Anterior cingulate cortex (tissue), 58 donors: ENCODE measurements at places on chromosomes 7 and 10.

DNA sequence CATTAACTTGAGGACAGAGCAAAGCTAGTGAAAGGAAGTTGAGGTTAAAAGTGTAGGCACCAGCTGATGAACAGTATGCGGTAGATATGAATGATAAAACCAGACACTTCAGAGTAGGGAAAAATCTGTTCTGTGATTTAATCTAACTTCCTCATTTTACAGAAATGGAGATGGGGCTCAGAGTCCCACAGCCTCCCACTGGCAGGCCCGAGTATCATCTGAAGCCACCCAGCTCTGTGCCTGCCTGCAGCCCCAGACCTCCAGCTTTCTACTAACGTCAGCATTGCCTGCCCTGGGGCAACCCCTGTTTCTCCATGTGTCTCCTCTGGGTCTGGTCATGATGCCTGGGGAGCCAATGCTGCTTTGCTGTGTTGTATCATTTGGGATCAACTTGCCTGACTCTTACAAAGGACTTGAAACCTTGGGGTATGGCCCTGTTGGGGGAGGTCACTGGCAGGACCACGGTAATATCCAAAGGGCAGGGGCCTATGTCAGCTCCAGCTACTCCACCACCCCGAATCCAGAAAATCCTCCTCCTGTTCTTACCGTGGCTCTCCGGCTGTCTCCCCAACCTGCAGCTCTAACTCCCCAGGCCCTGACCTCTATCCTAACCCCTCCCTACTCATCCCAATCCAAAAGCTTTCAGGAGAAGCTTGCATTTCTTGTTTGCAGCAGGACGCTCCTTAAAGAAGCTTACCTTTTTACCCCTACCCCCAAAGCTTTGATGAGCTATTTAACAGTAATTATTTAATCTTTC lies 56.2 kb upstream of the NPY start:
- DNase-seq = no peak

GRCh38 chr10:127612-128432 lies 7.4 kb upstream of the ZMYND11 start:
- no peak for DNase-seq

GRCh38 chr10:89100680-89101079 lies 106.4 kb downstream of the CH25H start:
- DNase-seq = no peak

GRCh38 chr10:91124016-91124415 lies 96.4 kb upstream of the PCGF5 start:
- no peak for DNase-seq

GRCh38 chr7:23765943-23766342 lies 55.9 kb downstream of the STK31 start:
- DNase-seq = no peak

GRCh38 chr10:85012305-85012704 lies 683.9 kb downstream of the CCSER2 start:
- no peak for DNase-seq

DNA sequence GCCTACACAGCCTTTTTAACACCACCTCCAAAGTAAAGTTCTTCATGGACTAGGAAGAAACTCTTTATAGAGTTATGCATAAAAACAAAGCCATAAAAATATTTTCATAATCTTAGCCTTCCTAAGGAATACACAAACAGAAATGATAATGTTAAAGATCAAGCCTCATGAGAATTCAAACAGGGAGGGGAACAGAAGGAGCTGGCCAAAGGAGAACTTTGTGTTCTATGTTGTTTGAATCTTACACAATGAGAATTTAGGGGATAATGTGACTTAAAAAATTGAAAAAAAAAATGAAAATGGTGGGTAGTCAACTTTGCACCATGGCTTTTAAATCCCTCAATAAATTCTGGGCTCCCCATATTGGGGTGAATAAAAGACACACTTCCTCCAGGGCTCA lies 9.1 kb upstream of the PILRB start:
- no peak for DNase-seq

GRCh38 chr10:82468453-82468852 lies 593.5 kb downstream of the NRG3 start:
- no peak for DNase-seq

GRCh38 chr10:5314840-5315239 lies 49.9 kb upstream of the UCN3 start:
- DNase-seq = no peak

- DNase-seq = no peak
Observed at GRCh38 chr7:31340051-31340450, 475 bp downstream of the NEUROD6 start.

DNA sequence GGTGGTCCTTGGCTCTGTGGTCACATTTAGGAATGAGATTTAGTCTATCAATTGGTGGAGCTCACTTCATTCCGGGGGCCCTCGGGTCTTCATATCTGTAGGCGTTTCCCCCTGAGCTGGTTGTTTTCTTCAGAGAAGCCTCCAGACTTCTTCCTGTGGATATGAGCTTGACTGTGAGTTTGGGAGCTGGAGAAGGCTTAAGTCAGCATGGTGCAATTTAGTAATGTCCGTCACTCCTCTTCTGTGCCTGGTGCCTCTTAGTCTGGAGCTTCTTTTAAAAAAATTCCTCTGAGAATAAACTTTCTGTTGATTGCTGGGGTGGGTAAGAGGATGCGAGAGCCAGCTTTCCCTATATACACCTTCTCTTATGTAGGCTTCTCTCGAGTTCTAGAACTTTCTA lies 40.2 kb downstream of the HECW1 start:
- no peak for DNase-seq

- no peak for DNase-seq
Observed at GRCh38 chr10:127926455-127926854, 19.6 kb downstream of the PTPRE start.

DNA sequence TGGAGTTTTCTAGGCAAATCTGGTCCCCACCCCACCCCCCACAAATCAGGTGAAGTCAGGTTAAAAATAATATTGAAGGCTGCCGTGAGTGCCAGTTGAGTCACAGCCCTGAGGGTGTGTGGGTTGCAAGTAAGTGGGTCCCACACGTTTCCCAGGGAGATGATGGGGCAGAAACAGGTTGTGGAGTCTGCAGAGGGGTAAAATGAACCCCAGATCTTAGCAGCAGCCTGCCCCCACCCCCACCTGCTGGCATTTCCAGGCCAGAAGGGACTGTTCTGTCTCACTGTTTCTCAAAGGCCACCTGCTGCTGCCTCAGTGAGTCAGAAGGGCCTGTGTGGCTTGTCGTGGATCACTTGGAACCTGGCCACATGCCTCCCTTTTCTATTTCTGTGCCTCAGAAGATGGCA lies 59.8 kb upstream of the SMNDC1 start:
- no peak for DNase-seq

DNA sequence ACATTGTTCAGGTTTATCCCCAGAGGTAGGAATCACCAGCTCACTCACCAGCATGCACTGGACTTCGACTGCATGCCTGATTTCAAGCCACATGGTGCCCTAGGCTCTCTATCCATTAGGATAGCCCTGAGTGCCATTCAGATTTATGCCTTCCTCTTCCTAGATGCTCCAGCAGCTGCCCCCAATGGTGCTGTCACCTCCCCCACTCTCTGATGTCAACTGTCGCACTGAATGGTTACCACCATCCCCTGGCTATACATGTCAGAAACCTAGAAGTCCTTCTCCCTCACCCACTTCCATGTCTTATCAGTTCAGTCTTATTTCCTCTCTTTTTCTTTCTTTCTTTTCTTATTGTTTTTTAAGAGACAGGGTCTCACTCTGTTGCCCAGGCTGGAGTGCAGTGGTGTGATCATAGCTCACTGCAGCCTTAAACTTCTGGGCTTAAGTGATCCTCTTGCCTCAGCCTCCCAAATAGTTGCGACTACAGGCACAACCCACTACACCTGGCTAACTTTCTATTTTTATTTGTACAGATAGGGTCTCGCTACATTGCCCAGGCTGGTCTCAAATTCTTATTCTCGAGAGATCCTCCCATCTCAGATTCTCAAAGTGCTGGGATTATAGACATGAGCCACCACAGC lies 2.9 kb downstream of the SFXN4 start:
- DNase-seq = no peak

- no peak for DNase-seq
Observed at GRCh38 chr7:82729172-82730030, 285.8 kb upstream of the CACNA2D1 start.

GRCh38 chr10:34964166-34964800 lies 125.9 kb downstream of the CUL2 start:
- no peak for DNase-seq

- DNase-seq = no peak
Observed at GRCh38 chr10:120076996-120077706, 184.6 kb downstream of the SEC23IP start.

GRCh38 chr10:1661416-1661815 lies 75.9 kb downstream of the ADARB2 start:
- no peak for DNase-seq

DNA sequence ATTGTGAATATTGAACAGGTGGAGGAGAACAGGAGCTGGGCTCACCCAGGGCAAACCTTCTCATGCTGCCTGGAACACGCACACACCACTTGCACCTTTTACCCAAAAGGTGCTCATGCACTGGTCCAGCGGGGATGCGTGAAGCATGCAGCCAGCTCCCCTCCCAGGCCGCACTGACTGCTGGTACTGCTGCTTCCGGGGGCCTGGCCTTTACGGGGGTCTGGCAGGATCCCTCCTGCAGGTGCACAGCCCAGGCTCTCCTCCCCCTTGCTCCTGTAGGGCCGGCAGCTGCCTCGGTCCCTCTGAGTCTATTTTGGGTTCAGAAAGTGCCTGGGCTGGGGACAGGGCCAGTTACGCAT lies 221.7 kb downstream of the DNAJB6 start:
- DNase-seq = no peak

DNA sequence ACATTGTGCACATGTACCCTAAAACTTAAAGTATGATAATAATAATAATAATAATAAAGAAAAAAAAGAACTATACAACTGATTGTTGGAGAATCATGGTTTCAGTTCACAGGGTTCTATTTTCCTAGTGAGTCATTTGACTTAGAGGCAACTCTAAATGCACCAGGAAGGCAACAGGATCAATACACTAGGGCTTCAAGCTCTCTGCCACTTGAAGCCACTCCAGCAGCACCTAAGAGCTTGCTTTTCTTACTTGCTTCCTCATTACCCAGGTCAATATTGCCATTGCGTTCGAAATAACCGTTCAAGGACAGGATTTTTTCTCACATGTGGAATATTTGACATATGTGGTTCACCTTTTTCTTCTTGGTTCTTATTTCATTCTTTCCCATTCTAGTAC lies 189.7 kb downstream of the GRM3 start:
- DNase-seq = no peak

DNA sequence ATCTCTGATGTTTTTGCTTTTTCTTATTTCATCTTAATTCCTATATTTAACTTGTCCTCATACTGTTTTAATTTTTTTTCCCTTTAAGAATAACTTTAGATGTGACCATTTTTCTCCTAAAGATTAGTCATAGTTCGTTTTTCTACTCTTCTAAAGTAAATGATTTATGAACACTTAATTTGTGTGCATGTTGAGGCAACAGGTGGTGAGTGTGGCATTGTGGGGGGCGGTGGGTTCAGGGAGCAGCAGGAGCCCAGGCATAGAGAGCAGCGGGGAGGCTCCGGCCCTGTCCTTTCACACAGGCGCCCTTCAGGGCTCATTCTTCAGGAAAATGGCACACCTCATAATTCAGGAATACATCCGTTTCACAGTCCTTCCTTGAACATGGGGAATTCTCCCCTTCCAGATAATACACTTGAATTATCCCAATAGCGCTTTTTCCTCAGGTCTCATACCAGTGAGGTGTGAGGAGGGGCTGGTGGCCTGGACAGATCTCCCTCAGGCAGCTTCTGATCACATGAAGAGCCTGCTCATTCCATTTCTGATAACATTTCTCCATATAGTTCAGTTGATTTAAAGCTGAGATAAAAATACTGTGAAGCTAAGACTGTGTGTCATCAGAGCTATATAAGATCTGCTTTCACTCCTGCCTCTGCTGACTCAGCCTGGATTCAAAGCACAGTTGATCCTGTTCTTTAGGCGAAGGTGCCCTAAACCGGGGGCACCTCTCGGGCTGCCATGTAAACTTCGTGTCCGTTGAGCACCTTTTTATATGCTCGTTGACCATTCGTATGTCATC lies 40.2 kb downstream of the CUL1 start:
- no peak for DNase-seq

- no peak for DNase-seq
Observed at GRCh38 chr10:94623572-94623971, 60.0 kb upstream of the CYP2C18 start.

- no peak for DNase-seq
Observed at GRCh38 chr10:19772972-19773371, 43.3 kb upstream of the PLXDC2 start.

DNA sequence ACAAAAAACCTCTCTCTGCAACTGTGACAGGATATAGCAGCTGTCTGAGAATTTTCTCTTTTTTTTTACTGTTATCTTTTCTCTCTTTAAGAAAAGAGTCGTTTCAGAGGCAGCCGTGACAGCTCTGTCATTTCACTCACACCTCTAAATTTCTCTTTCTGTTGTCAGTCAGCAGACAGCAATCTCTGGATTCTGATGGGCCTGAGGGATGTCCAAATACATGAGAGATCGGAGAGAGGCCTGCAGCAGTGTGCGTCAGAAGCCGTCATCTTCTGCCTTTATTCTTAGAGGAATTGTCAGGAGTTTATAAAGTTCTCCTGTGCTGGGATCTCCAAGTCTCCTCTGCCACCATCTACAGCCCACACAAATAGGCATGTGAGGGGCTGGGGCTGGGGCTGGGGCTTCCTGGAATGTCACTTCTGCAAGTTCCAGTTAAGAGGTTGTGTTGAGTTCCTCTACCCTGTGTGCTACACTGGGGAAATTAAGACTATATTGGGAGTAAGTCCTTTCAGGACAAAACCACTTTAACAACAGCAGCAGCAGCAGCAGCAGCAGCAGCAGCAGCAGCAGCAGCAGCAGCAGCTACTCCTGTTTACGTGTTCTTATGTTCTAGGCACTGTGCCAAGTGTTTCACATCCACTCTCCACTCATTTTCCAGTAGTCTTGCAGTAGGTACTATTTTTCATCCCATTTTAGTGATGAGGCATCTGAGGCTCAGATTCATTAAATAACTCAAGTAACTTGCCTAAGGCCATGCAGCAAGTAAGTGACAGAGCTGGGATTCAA lies 541.3 kb downstream of the LRMDA start:
- DNase-seq = no peak

GRCh38 chr10:113035732-113036312 lies 85.8 kb downstream of the TCF7L2 start:
- DNase-seq = no peak

GRCh38 chr7:141210862-141211261 lies 137.0 kb downstream of the TMEM178B start:
- no peak for DNase-seq

DNA sequence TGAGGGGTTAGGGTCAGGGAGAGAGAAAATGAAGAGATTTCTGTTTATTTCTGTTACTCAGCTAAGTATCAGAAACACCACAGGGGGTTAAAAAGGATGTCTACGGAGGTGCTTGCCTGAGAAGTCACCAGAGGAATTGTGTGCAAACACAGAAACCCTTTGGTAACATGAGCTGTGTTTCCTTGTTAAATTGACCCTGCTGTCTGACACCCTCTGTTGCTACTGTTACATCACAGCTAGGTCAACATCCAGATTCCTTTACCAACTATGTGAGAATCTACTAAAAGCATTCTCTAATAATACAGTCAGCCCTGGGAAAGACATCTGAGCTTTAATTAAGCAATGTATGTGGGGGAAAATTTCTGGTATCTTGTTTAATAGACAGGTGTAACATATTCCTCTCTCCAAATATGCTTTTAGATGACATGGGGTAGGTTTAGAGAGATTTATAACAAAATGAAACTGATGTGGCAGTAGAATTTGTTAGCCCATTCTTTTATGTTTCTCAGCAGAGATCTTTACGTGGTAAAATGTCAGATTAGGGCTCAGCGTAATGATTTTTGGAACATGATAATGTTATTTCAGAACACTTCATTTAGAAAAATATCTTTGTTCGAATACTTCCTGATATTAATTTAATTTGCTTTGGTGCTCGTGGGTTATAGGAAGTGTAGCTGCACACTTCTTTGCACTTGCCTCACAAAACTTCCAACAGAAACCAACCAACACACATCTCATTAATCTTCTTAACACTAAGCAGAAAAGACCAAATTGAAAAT lies 168.0 kb upstream of the AHR start:
- no peak for DNase-seq
